ENCODE measurements at places on chromosomes 7 and 10.

GRCh38 chr7:22884911-22885788 lies 62.5 kb upstream of the TOMM7 start:
- DNase-seq = no peak

- DNase-seq = no peak
Observed at GRCh38 chr10:100782461-100783244, 37.3 kb downstream of the PAX2 start.

GRCh38 chr7:100435401-100436304 lies 644 bp downstream of the PPP1R35 start:
- no peak for DNase-seq

GRCh38 chr7:120981888-120982615 lies 6.5 kb upstream of the CPED1 start:
- DNase-seq = no peak

GRCh38 chr10:7507887-7508726 lies 97.3 kb upstream of the SFMBT2 start:
- DNase-seq = no peak

DNA sequence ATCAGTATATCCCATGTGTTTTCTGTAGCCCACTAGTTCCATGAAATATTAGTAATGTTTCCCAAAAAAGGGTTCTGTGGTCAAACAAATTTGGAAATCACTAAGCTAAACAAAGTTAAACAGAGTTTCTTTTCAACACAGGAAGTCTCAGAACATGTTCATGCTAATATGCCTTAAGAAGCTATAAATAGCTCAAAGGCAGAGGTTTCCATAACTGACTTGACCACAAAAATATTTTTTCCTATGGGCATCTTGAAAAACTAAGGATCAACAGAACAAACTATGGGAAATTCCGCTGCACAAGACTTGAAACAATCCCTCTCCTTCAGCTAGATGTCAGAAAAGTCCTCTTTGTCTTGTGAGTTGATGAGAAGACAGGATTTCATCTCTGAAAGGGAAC lies 59.7 kb downstream of the SEM1 start:
- DNase-seq = no peak

DNA sequence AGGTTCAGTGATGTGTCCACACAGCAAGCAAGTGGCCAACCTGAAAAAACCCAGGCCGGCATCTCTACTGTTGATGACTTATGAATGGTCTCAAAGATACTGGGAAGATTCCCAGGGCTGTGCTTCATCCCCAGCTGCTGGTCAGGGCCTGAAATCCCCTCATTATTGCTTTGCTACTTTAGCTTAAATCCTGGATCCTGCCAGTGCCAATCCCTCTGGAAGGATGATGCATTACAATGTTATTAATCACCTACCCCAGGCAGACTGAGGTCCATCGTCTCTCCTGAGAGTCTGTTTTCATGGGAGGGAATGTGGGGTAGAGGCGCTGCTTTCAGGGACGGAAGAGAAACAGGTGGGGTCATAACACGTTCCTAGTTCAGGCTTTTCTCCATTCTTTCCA lies 371.6 kb downstream of the RPS24 start:
- DNase-seq = no peak

GRCh38 chr7:27651702-27652101 lies 11.0 kb downstream of the HIBADH start:
- no peak for DNase-seq

- DNase-seq = no peak
Observed at GRCh38 chr10:22752272-22752889, 38.0 kb upstream of the PIP4K2A start.

DNA sequence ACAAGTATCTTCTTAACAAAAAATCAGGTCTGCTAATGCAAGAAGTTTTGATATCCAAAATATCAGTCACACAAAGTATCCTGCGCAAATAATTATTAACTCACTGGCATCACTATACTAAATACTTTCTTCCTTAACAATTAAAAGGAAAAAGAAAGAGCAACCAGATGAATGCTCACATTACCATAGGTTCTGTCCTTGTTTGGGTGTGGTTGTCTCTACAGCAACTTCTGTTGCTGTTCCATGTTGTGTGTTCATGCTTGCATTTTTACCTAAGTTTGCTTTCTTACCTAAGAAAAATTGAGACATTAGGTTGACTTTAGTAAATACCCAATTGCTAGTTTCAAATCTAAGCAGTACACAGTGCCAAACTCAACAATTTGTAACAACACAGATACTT lies 32.5 kb downstream of the FZD9 start:
- DNase-seq = no peak

DNA sequence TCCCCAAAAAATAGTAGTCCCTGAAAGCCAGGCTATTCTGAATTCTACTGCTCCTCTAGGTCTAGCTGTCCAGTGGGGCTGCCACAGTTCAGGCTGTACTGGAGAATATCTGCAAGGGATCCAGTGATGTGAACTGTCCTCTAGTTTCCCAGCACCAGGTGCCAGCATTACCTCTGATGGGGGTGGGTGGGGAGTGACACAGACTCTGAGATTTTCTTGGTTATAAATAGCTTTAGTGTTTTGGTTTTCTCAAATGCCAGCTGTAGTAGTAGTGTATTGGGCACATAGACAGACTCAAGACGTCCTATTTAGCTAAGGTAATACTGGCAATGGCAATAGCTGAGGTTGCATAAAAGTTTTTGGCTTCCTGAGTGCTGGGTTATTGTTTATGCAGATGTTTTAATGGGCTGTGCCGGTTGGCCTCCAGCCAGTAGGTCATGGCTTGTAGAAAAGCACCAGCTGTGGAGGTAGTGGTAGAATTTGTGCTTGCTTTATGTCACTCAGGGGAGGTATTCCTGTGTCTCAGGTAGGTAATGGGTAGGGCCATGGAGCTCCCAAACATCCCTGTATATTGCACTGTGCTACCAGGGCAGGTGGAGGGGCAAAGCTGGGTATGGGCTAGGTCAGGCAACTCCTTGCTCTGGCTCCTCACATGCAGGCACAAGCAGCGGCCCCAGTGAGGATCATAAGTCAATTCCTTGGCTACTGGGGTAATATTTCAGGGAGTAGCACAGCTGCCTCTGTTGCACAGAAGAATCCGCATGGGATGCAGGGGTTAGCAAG lies 338.7 kb upstream of the LRRTM3 start:
- no peak for DNase-seq

DNA sequence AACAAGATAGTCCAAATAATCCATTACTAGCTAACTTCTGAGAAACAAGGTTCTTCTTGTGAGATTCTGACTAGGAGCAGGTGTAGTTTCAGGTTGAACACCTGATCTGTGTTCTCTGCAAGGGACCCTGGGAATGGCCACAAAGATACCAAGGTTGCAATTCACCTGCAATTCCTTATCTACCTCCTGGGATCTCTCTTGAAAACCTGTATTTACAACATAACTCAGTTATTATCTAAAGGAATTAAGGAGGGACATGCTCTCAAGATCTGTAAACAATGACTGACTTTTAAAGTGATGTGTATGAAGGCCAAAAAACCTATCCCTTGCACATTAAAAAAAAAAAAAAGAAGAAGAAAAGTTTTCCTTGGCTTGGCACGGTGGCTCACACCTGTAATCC lies 54.8 kb downstream of the ABLIM1 start:
- no peak for DNase-seq

- DNase-seq = no peak
Observed at GRCh38 chr10:690372-691161, 1.1 kb upstream of the DIP2C start.

DNA sequence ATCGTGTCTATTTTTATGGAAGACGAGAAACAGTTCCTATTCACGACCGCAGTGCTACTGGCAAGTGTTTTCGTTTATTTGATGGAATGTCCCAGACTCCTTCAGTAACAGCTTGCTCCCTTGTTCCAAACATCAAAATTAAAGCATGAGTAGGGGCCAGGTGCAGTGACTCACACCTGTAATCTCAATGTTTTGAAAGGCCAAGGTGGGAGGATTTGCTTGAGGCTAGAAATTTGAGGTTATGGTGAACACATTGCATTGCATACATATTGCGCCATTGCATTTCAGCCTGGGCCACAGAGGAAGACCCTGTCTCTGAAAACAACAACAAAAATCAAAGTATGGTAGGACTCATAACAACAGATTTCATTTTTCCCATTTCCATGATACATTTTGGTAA lies 22.8 kb downstream of the PTTG1IP2 start:
- DNase-seq = no peak

DNA sequence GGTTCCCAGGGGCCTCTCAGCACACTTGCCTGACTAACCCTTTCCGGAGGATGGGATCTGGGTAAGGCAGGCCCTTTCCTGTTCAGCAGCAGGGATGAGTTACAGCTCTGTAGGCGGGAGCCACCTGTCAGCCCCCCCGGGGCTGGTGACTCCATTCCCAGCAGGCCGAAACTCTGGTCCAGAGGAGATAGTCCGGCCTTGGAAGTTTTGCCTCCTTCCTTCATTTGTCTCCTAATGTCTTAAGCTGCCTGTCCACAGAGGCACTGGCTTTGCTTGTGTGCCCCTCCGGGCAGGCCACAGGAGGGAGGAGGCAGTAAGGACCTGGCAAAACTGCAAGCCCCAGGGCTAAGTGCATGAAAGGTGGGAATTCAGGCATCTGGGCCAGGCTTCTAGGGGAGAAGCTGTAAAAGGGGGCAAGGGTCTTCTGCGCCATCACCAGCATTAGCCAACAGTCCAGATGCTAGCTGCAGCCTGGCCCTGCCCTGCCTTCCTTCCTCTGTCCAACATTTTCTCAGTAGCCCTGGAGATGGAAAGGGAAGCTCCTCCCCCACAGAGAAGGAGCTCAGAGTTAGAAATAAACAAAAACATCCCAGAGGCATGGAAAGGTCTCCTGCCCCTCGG lies 1.2 kb downstream of the ADIRF start:
- DNase-seq = no peak

GRCh38 chr10:23436983-23437382 lies 1.9 kb upstream of the OTUD1 start:
- no peak for DNase-seq

DNA sequence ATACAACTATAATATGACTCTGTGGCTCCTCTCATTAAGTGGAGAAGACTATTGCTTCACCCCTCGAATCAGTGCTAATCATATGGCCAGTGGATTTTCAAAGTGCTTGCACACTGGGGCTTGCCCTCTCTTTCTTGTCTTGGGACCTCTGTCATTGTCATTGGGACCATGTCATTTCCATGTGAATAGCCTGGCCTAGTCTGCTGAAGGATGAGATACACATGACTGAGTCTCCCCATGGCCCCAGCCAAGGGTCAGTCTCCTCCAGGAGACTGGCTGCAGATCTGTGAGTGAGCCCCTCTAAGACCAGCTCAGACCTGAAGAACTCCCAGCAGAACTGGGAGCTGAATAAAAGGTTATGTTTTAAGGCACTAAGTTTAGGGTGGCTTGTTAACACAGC lies 39.5 kb downstream of the PKD1L1 start:
- no peak for DNase-seq

DNA sequence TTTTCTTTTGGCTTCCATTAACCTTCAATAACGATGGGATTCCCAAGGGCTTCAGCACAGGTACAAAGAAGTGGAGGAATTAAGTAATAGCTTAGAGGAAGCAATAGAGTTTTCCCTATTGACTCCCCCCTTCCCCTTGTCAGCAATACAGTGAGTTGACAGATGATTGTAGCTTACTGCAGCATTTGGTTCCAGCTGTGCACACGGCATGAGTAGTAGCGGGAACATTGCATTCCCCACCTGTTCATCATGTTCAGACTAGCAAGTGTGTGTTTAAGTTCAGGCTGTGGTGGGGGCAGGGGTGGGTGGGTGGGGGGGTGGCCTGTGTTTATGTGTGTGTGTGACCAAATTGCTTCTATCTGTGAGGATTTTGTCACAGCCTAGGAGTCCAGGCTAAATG lies 4.6 kb upstream of the ADRA2A start:
- DNase-seq = no peak

- DNase-seq = no peak
Observed at GRCh38 chr7:121275204-121275603, 53.6 kb upstream of the WNT16 start.

GRCh38 chr10:18140149-18140956 lies at the start of gene CACNB2:
Gene CACNB2 (plus strand): TSS chr10:18140424.
- no peak for DNase-seq

DNA sequence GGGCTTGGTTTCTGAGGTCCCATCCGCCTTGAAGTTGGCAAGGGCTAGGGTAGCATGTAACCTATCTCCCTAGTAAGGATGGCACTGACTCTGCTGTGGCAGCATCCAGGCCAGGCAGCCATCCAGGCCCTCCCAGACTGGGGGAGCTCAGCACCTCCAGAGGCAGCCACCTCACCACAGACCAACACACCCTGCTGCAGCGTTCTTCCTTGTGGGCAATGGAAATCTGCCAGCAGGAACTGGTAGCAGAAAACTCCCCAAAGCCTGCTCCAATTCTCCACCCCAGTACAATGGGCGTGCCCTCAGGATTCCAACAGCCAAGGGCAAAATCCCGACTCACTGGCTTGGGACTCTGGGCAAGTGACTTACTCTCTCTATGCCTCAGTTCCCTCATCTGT lies 27.5 kb downstream of the DLG5 start:
- no peak for DNase-seq

DNA sequence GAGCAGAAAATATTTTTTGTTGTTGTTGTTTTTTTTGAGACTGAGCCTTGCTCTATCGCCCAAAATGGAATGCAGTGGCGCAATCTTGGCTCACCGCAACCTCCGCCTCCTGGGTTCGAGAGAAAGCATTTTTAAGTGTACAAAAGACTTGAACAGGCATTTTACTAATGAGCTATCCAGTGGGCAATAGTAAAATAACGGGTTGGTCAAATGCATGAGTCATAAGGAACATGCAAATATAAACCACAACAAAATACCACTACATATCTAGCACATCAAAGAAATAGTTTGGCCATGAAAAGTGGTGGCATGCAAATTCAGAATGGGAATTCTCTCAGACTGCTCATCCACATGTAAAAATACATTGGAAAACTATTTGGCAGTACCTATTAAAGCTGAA lies 71.7 kb upstream of the TMEM106B start:
- DNase-seq = no peak

GRCh38 chr10:123994417-123995081 lies 98.8 kb downstream of the CHST15 start:
- DNase-seq = no peak

- DNase-seq = no peak
Observed at GRCh38 chr10:60399328-60399727, 9.7 kb upstream of the ANK3 start.

- no peak for DNase-seq
Observed at GRCh38 chr10:126691456-126691855, 21.0 kb upstream of the C10orf90 start.

DNA sequence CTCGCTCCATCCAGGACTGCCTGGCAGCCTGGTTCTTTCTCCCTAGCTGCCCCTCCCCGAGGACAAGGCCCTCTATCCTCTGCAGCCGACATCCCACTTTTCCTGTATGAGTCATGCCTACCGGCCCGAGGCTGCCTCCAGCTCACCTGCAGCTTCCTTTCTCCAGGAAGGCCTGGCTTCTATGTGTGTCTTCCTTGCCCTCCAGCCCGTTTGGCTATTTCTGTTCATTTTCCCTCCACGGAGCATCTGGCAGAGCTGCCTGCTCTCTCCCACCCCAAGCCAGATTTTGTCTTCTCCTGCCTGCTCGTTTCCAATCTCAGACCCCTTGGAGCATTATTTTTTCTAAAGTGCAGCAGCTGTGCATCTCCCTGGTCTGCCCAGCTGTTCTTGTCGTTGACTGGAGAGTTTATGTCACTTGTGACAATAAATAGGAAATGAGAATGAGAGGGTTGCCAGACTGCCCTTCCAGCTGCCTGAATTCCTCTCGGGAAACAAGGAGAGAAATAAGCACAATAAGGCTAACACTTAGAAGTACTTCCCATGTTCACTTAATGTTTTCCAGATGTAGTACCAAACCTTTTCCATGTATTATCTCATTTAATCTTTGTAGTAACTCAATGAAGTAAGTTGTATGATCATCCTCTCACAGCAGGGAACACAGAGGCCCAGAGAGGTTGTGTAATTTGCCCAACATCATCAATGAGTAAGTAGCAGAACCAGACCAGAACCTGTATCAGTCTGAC lies 19.7 kb downstream of the UBTD1 start:
- no peak for DNase-seq

GRCh38 chr7:158318511-158318913 lies 269.1 kb downstream of the PTPRN2 start:
- DNase-seq = no peak

Data from SK-N-MC (cell line).